ENCODE measurements at places on chromosomes 3 and 15.

DNA sequence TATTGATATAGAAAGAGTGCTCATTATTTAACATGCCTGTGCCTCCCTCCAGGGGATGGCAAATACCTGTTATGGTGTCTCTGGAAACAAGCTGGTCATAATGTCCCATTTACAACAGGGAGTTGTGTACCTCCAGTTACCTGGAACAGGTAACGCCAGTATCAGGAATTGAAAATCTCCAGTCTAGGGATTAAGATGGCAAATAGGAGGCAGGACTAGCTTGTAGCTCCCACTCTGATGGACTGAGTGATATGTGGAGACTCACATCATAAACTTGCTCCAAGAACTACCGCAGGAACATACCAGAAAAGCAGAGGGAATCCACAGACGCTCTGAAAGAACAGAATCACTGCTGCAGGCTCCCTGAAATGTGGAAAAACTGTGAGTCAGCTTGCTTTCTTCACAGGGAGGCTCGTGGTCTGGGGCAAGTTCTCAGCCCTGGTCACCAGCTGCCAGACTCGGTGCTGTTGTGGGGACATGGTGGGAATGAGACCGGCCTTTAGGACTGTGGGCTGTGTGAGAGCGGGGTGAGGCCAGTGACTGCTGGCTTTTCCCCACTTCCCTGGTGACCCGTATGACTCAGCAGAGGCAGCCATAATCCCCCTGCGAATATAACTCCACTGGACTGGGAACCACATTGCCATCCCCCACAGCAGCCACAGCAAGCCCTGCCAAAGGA is 97.4 kb downstream of the KCNAB1 start:
- H3K4me1 ChIP-seq = no peaks in the 10 kb centered on the region
- H3K4me3 ChIP-seq = no peak overlapping the region
- no peak for DNase-seq
- peaks cover 14% of the 10 kb centered on the region for H3K27me3 ChIP-seq
- no peaks in the 10 kb centered on the region for H3K36me3 ChIP-seq
- H3K27ac ChIP-seq = no peak overlapping the region

- H3K27ac ChIP-seq = peak overlapping the region; percentile 95
- H3K36me3 ChIP-seq = peaks cover 59% of the 10 kb centered on the region
- H3K4me1 ChIP-seq = peaks cover 56% of the 10 kb centered on the region
- DNase-seq = no peak
- peak overlapping the region; percentile 41 for H3K4me3 ChIP-seq
- H3K27me3 ChIP-seq = no peaks in the 10 kb centered on the region
Measured at GRCh38 chr3:3170998-3171397, 8.5 kb downstream of the CRBN start.

DNA sequence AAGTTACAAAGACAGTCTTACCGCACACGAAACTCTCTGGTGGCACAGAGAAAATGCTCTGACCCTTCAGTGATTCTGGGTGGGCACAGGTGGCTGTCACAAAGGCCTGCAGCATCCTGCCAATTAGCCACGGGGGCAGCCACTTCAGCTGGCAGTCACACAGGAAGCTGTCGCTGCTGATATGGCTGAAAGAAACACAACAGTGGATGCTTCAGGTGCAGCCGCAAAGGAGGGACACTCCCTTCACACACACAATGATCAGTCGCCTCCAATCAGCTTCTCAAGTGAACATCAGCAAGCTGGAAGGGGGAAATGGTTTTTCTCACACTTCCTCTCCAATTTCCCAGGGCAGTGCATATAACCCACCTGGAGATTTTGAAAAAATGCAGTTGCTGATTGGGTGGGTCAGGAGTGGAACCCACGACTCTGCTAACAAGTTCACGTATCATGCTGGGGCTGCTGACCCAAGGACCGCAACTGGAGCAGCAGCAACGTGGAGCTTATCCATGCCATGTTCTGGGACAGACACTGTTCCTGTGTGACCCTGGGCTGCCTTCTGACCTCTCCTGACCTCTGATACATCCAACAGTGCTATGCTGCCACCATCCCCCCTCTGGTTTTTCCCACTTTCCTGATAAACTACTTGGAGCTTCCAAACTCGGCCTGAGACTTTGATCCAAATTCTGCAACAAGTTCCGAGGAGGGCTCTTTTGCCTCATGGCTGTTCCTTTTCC is 106.6 kb downstream of the LRIG1 start:
- peak overlapping the region; percentile 98 for H3K27ac ChIP-seq
- H3K27me3 ChIP-seq = no peaks in the 10 kb centered on the region
- H3K36me3 ChIP-seq = peaks cover 55% of the 10 kb centered on the region
- H3K4me3 ChIP-seq = peak overlapping the region; percentile 71
- DNase-seq = peak; percentile 75
- H3K4me1 ChIP-seq = peaks cover 33% of the 10 kb centered on the region

- no peak overlapping the region for H3K4me3 ChIP-seq
- H3K27ac ChIP-seq = no peak overlapping the region
- no peaks in the 10 kb centered on the region for H3K4me1 ChIP-seq
- peaks cover 7% of the 10 kb centered on the region for H3K27me3 ChIP-seq
- DNase-seq = no peak
- no peaks in the 10 kb centered on the region for H3K36me3 ChIP-seq
Measured at GRCh38 chr3:150081084-150081483, 110.4 kb upstream of the PFN2 start.

DNA sequence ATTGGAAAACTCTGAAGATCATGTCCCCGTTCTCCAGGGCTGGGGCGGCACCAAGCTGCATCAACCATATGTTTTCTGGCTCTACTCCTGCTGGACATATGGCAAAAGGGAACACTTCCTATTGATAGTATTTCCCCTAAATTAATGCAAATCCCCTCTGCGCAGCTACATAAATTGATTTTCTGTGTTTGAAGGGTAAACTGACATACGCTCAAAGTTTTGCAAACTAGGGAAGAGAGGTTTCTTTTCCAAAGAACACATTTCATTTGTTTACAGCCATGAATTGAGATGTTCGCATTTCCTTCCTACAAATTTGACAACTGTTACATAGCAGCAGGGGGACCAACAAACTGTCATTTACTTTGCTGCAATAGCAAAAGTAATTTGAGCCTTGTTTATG is 35.9 kb downstream of the CTXND1 start:
- DNase-seq = no peak
- H3K4me3 ChIP-seq = no peak overlapping the region
- peaks cover 19% of the 10 kb centered on the region for H3K27me3 ChIP-seq
- H3K36me3 ChIP-seq = no peaks in the 10 kb centered on the region

DNA sequence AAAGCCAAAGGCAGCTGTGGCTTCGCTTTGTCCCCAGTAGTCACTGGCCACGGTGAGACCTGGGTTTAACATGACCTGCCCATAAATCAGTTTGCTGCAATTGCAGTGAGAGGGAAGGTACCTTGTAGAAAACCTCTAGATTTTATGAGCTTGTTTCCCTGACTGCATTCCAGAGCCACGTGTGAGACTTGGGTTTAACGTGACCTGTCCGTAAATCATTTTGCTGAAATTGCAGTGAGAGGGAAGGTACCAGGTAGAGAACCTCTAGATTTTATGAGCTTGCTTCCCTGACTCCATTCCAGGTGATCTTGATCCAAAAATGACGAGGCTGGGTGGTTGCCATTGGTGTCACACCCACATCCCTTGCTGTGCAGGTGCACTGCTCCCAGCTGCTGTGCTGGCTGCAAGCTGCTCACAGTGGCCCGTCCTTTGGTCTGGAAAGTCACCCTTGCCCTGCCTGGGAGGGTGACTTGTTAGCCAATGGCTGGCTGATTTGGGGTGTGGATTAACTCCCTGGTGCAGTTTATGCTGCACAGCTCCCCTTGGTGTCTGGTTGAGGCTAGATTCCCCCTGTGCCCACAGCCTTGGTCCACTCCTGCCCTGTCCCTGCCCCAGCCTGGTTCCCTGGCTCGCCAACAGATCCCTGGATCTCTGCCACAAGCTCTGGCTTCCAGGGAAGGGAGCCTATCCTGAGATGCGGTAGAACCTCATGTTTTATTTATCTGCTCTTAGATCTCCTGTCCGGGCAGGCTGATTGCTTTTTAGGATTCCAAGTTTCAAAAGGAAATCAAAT is 192.7 kb upstream of the CTDSPL start:
- no peak overlapping the region for H3K27ac ChIP-seq
- H3K36me3 ChIP-seq = no peaks in the 10 kb centered on the region
- H3K27me3 ChIP-seq = peaks cover 7% of the 10 kb centered on the region
- no peaks in the 10 kb centered on the region for H3K4me1 ChIP-seq
- no peak for DNase-seq
- H3K4me3 ChIP-seq = no peak overlapping the region

DNA sequence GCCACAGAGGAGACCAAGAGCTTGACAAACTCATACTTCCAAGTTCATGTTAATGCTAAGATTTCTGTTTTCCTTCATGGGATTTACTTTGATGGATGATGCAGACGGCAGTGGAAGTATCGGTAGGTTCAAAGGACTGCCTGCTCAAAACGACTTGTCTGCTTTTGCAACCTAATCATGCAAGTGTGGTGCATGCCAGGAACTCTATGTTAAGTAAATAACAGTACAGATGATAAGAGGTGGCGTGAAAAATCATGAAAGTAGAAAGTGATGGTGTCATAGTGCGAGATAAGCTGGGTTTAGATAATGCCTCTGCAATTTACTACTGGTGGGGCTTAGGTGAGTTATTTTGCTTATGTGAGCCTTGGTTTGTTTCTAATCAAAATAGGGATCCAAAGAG is 14.7 kb upstream of the LMCD1 start:
- no peaks in the 10 kb centered on the region for H3K27me3 ChIP-seq
- H3K4me1 ChIP-seq = no peaks in the 10 kb centered on the region
- H3K27ac ChIP-seq = no peak overlapping the region

DNA sequence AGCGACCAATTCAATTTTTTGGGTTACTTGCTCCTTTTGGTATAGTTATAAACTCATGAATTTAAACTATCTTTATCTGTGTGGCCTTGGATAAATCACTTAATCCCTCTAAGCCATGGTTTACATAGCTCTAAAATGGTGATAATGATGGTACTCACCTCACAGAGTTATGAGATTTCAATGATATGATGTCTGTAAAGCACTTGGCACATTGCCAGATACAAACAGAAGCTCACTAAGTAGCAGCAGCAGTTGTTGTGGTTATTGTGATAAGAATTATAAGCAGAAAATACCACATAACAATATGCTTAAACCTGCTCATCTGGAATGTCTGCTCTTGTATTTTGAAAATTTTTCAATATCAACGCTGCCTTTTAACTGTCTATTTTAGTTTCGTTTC is 185.1 kb upstream of the SNTN start:
- no peaks in the 10 kb centered on the region for H3K4me1 ChIP-seq
- DNase-seq = no peak
- no peaks in the 10 kb centered on the region for H3K36me3 ChIP-seq
- no peaks in the 10 kb centered on the region for H3K27me3 ChIP-seq
- H3K27ac ChIP-seq = no peak overlapping the region

- no peaks in the 10 kb centered on the region for H3K36me3 ChIP-seq
- H3K4me1 ChIP-seq = no peaks in the 10 kb centered on the region
- no peak overlapping the region for H3K27ac ChIP-seq
- H3K4me3 ChIP-seq = no peak overlapping the region
- H3K27me3 ChIP-seq = peaks cover 20% of the 10 kb centered on the region
Measured at GRCh38 chr15:101026656-101027272, 107.6 kb downstream of the LRRK1 start.

DNA sequence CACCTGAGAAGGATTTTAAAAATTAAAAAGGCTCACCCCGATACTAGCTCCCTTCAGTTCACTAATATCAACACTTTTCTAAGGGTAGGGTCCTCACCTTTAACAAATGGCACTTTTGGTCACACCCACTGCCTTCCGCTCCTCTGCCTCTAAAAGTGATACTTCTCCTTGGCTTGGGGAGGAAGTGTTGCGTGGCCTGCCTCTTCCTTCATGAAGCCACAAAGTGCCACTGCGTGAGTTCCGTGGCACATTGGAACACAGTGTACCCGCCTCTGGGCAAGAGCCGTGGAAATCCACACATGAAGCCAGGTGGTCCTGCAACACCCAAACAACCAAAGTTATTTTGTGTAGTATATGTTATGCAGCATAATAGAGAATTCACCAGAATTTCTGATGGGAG is 3.9 kb downstream of the B4GALT4 start:
- H3K36me3 ChIP-seq = peaks cover 46% of the 10 kb centered on the region
- peak overlapping the region; percentile 10 for H3K4me3 ChIP-seq
- H3K27me3 ChIP-seq = no peaks in the 10 kb centered on the region
- peak overlapping the region; percentile 76 for H3K27ac ChIP-seq

DNA sequence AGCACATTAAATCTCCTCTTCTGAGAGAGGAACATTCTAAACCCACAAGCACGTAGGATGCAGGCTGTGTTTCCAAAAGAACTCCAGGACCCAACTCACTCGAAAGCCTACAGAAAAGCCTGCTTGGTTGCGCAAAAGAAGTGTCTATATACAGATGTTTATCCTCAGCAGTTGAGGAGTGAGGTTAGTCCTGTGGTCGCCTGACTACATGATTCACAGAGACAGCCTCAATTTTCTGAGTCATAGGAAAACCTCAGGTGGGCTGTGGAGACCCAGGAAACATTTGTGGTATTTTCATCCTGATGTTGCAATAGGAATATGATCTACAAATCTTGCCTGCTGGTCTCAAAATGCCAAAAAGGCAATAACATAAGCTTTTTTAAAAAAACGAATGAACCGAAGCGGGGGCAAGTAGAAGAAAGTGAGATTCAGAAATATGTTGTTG is 183.8 kb upstream of the THRB start:
- peaks cover 9% of the 10 kb centered on the region for H3K4me1 ChIP-seq
- H3K4me3 ChIP-seq = peak overlapping the region; percentile 14
- H3K36me3 ChIP-seq = no peaks in the 10 kb centered on the region
- H3K27ac ChIP-seq = no peak overlapping the region
- peaks cover 6% of the 10 kb centered on the region for H3K27me3 ChIP-seq
- peak; percentile 21 for DNase-seq

DNA sequence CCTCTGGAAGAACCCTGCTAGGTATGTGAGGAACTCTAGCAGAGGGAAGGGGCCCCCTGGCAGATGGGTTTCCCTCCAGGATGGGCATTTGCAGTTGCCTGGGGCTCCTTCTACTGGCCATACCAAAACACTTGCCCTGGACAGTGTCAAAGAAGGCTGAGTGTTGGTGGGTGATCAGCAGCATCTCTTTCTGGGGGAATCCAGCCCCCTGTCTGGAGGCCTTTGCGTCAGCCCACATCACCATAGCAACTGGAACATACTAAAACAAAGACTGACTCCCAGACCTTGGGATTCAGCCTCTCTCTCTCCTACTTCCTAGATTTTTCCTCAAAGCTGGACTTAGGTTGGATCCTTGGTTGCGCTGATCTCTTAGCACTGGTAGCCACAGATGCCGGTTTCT is 8.1 kb downstream of the CEMIP start:
- H3K4me1 ChIP-seq = peaks cover 13% of the 10 kb centered on the region
- no peak overlapping the region for H3K27ac ChIP-seq
- no peak overlapping the region for H3K4me3 ChIP-seq

DNA sequence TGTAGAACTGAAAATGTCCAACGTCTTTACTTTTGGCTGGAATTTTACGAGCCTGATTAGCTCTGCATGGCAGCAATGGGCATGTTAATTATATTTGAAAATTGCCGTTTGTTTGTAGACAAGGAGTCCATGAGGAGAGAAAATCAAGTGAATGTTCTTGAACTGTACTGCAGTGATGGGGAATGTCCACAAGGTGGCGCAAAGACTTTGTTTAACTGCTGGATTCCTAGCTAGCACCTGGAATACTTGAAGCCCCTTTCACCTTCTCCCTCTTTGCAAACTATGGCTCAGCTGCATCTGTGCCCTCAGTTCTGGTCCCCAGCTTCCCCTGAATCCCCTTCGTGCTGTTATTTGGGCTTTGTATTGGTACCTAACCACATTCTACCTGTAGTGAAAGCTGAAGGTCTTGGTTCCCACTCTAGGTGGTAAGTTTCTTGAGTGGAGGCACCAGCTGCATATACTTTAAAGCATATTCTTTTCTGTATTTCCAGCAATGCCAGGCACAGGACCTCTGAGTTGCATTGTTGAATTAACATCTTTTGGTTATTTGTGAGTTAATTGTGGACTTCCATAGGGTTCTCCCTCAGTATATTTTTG is 25.3 kb downstream of the EXOG start:
- no peaks in the 10 kb centered on the region for H3K27me3 ChIP-seq
- H3K27ac ChIP-seq = no peak overlapping the region
- H3K36me3 ChIP-seq = peaks cover 36% of the 10 kb centered on the region
- peak; percentile 78 for DNase-seq
- H3K4me1 ChIP-seq = peaks cover 39% of the 10 kb centered on the region
- H3K4me3 ChIP-seq = no peak overlapping the region
